ENCODE measurements at places on chromosomes 11 and 22. TPM values are rescaled to one million over a fixed set of nuclear protein-coding genes. Genes with fewer than 3 reads are reported as not detected.

MMP1 gene
- total RNA-seq, result 1.1 TPM

HARBI1 gene
- total RNA-seq, result 5.3 TPM

VWCE gene
- 0.39 TPM for total RNA-seq

SIRT3 gene
- 17.0 TPM for total RNA-seq

OR2D2 gene
- total RNA-seq, result not detected

PANX2 gene
- 7.7 TPM for total RNA-seq

MAP6 gene
- total RNA-seq, result 1.9 TPM

NNMT gene
- total RNA-seq, result 352 TPM

HBE1 gene
- total RNA-seq, result not detected

Data from A549 treated with ZK216348 at 1 μM for 4 hours (cell line).